HCT116 (cell line): ENCODE measurements at places on chromosomes 16 and 17. TPM values are rescaled to one million over a fixed set of nuclear protein-coding genes. Genes with fewer than 3 reads are reported as not detected.

DNA sequence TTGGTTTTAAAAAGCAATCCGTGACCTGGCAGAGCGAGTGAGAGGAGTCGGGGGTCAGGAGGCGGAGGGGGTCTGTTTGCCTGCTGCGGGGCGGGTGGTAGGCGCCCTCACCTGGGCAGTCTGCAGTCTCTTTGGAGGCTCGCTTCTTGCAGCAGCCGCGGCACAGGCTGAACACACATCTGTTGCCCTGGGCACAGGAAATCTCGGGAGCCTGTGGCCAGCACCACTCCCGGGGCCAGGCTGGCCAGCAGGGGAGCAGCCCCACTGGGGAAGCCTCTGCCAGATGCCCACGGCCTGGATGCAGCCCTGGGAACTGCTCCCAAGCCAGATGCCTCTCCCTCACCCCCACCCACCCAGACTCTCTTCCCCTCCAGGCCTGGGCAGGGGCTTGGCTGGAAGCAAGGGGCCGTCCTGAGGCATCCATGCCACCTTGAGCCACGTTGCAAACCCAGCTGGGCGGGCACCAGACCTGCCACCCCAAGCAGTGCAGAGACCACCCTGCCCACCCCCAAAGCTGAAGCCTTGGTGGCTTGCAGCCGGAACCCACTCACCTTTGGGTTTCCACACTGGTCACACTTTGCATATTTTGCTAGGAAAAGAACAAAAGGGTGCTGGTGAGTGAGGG lies 6.6 kb downstream of the GPS1 start:
- H3K4me3 ChIP-seq, result no peak overlapping the region
- H3K36me3 ChIP-seq, result peaks cover 80% of the 10 kb centered on the region
- H3K4me1 ChIP-seq, result peaks cover 16% of the 10 kb centered on the region
- peak overlapping the region; percentile 30; the same call in 1 of the 2 replicates for H3K27ac ChIP-seq

The KRTAP9-1 gene
- not detected for total RNA-seq

DNA sequence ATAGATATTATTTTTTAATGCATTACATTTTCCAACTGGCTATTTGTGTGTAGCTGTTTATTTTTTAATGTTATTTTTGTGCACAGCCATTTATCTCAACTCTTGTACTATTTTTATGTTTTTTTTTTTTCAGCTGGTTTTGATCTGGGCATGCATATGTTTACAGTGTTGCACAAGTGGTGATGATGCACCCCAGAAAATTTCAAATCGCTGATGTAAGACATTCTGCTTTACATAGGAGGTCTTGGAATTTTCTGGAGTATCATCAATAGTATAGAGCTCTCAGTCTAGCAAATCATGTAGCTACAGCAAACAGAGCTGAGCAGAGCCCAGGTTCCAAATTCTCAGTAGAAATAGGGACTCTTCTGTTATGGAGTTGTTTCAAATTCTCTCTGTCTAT lies 30.2 kb downstream of the CACNG5 start:
- no peaks in the 10 kb centered on the region for H3K27me3 ChIP-seq
- no peak overlapping the region for H3K27ac ChIP-seq
- no peak overlapping the region for H3K4me3 ChIP-seq
- H3K36me3 ChIP-seq, result no peaks in the 10 kb centered on the region

DNA sequence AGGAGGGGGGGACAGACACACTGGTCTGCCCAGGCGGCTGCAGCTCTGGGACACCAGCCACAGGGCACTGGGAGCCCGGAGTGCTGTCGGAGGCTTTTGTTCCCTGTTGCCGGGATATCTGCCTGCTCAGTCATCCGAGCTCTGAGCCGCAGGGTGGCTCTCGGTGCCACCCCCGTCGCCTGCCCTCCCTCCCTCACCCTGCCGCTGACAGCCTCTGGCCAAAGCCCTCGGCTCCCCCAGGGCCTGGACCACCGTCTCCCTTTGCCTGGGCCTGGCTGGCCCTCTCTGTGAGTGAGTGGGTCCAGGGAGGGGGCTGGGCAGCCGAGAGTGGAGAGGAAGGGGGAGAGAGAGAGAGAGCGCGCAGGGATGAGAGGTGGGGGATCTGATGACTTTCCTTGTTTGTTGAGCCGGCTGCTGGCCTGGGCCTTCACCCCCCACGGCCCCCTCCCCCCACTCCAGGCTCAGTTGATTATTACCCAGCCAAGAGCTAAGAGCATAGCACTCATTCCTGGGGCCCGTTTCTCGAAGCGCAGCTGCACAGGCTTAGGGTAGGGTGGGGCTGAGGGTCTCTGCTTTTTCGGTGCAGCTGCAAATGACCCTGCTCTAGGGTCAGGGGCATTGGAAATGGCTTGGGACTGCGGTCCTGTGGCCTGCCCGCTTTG lies 2.7 kb downstream of the FOXJ1 start:
- no peak overlapping the region for H3K4me3 ChIP-seq
- H3K27ac ChIP-seq, result no peak overlapping the region
- H3K36me3 ChIP-seq, result no peaks in the 10 kb centered on the region

The GPR142 gene
- not detected for total RNA-seq

The PDK2 gene
- total RNA-seq, result 39.1 TPM

The RFNG gene
- total RNA-seq, result 52.0 TPM
